ENCODE measurements at places on chromosomes 11 and 22.

GRCh38 chr11:68798221-68798813 lies 43.4 kb downstream of the CPT1A start:
- no peak for DNase-seq

GRCh38 chr11:92969634-92970347 lies at the start of gene MTNR1B:
Gene MTNR1B, plus strand, starts transcription at chr11:92969651. Its CDS starts 75 bp downstream, at chr11:92969726.
- DNase-seq: no peak

DNA sequence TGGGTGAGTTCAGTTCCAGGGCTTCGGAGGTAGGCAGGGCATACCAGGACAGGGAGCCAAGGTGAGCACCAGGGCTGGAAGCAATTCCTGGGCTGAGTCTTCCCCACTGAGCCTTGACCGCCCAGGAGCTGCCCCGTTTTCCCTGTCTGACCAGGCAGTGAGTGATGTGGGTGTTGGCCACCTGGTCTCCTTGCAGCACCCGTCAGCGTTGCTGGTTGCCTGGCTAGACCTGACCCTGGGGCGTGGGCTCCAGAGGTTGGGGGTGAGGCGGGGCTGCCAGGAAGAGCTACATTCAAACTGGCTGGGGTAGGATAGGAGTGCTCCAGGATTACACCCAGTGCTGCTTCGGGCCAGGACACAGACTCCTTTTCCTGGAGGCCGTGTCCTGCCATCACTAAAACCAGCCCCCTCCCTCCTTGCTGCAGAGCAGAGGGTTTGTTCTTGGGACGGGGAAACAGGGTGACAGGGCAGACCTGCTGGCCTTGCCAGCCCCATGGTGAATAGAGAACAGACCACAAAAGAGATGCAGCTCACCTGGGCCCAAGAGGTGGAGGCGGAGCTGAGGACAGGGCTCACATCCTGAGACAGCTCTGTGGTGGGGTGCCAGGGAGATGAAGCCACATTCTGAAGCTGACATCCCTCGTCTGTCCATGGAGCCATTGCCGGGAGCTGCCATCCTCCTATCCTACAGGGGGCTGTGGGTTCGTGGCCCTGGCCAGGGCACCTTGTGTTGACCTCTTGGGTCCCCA lies 14.2 kb downstream of the INCENP start:
- no peak for DNase-seq

DNA sequence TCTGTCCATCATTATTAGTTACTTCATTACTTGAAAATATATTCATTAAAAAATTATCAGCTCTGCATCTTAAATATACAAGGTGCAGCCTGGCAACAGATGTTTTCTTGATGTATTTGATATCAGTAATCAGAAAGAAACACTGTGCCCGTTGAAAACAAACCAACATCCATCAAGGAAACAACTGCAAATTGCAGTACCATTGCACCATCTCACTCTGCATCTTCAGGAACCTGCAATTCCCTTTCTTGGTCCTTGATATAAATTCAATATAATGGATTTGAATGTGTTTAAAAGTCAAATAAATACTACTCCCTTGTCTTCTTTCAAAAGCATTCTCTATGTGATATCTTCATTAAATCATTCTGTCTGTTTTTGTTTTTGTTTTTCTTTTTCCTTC lies 1131.2 kb downstream of the FAM181B start:
- DNase-seq: no peak

DNA sequence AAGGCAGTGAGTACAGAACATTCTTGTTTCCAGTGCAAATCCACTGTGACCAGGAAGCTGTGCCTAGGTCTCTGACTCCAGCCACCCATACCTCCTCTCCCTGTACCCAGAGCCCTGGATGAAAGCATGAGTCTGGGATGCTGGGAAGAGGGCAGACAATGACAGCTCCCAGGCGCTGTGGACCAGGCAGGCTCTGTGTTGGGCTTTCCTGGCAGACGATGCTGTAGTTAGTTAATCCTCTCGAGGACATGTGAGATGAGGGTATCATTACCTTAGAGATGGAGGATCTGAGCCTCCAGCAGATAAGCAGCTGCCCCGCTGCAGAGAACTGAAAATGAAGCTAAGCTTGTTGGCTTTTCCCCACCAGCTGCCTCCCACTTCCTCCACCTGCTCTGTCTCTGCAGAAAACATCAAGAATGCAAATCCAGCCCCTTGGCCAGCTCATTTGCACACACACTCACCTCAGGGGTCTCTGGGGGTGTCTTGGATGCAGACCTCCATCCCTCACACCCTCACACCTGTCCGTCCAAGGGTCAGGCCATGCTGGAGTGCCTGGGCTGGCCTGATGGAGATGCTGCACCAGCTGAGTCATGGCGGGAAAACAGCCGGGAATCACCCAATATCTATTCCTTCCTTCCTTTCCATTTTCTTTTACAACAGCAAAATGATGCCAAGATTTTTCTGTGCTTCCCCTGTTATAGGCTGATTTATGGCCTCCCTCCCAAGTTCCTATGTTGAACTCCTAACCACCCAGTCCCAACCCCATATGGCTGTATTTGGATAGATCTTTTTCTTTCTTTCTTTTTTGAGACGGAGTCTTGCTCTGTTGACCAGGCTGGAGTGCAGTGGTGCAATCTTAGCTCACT lies 94.9 kb upstream of the SEPTIN5 start:
- no peak for DNase-seq

- peak; percentile 50 for DNase-seq
Observed at GRCh38 chr22:50526108-50526833, 873 bp upstream of the SCO2 start.

DNA sequence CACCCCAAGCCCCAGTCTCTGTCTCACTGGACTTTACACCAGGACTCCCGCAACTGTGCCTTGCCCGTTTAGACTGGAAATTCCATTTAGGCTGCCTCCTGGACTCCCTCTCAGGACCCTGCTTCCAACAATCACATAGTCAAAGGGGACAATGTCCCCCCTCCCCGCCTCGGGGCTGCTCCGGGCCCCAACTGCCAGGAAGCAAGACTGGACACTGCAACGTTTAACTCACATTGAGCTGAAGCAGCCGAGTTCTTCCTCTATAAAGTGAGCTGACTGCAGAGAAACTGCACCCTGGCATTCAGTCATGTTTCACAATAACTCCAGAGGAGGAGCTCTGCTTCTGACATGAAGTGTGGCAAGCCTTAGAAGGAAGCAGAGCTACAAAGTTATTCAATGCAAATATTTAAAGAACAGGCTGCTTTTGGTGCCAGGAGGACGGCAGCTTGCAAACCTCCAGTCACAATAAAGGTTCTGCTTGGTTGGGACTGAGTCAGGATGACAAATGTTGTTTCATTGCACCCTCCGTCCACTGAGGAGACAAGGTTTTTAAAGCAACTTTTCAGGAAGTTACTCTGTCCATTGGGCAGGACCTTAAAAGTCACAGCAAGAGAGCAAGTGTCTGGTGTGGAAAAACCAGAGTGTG lies 19.9 kb downstream of the PACSIN2 start:
- no peak for DNase-seq

DNA sequence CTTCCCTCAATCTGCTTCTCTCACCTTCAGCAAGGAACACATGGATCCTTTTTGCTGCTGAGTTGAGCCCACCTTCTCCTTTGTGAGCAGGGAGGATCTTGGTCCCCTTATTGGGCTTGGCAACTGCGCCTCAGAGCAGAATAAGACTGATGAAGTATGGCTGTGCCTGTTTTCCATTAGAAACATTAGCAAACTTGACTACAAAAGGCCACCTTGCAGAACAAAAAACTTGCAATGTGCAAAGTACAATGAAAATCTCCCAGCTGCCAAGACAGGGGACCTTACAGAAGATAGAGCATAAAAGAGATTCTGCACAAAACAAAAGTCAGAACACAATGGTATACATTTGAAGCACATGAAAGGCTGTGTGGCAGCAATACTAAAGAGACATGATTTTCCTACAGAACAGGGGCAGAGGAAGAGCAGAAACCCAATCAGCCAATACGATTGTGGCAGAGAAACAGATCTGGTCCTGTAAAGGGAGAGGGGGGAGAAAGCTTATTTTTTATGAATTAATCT lies 173.5 kb upstream of the SNX19 start:
- no peak for DNase-seq

DNA sequence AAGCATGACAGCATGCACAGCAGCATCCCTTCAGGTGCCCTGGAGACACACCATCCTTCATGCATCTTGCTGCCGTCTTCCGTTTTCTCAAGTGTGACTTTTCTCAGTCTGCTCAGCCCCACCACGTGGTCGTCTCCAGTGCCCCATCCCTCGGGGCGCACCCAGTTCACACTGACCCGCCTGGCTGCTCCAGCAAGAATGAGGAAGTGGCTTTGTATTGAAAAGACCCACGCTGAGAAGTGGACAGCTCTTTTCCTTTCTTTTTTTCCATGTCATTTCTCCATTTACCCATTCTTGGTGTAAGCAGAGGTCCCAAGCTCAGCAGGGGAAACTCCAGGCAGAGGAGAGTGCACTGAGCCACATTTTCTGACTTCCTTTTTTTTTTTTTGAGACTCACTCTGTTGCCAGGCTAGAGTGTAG lies 14.5 kb downstream of the SERPINH1 start:
- no peak for DNase-seq

GRCh38 chr22:22896601-22897000 lies 9.0 kb downstream of the IGLL5 start:
- DNase-seq: no peak

DNA sequence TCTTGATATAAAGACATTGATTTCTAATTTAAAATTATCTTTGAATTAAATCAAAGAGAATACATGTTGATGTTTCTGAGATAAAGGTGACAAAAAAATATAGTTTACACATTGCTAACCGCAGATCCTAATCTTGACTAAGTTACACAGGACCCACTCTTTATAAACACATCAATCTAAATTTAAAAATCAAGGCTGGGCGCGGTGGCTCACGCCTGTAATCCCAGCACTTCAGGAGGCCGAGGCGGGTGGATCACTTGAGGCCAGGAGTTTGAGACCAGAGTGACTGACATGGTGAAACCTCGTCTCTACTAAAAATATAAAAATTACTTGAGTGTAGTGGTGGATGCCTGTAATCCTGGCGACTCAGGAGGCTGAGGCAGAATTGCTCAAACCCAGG lies 1.9 kb downstream of the ARFGAP3 start:
- no peak for DNase-seq

- DNase-seq: no peak
Observed at GRCh38 chr11:15045891-15046290, 27.5 kb upstream of the CALCB start.

DNA sequence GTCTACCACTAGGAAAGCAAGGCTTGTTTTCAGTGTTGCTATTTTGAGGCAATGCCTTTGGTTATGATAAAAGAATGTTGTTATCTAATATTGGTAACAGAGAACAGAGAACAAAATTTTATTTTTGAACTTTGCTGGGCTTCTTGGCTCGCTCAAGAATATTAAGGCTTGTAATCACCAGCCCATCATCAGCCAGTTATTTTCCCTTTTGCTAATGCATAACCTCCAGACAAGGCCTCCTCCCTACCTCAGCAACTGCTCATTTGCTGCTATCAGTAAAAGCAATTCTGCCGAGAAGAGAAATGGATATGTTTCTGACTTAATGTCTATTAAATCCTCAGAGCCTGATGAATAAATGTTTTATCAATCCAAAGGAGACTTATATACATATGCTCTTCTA lies 8.9 kb downstream of the MTMR2 start:
- no peak for DNase-seq

GRCh38 chr11:70489276-70489675 lies 90.9 kb downstream of the CTTN start:
- no peak for DNase-seq

- no peak for DNase-seq
Observed at GRCh38 chr11:111010391-111011274, 234.9 kb upstream of the POU2AF2 start.

- no peak for DNase-seq
Observed at GRCh38 chr11:10920205-10920604, 62.4 kb upstream of the ZBED5 start.

DNA sequence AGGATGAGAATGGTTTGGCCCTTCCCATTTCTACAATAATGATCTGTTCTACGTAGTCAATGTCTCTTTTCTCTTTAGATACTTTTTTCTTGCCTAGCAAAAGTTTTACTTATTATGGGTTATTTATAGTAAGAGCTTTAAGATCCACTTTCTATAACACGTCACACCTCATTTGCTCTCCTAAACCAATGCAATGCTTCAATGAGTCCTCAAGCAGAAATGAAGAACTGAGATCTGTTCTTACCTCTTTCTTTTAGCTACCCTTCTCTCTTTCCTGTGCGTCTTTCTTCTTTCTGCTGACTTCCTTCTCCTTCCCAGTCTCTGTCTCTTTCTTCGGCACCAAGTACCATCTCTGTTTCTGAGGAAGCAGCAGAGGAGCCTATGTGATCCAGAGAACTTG lies 61.8 kb downstream of the SNX19 start:
- DNase-seq: no peak

GRCh38 chr22:50696799-50697561 lies 24.4 kb downstream of the SHANK3 start:
- no peak for DNase-seq

DNA sequence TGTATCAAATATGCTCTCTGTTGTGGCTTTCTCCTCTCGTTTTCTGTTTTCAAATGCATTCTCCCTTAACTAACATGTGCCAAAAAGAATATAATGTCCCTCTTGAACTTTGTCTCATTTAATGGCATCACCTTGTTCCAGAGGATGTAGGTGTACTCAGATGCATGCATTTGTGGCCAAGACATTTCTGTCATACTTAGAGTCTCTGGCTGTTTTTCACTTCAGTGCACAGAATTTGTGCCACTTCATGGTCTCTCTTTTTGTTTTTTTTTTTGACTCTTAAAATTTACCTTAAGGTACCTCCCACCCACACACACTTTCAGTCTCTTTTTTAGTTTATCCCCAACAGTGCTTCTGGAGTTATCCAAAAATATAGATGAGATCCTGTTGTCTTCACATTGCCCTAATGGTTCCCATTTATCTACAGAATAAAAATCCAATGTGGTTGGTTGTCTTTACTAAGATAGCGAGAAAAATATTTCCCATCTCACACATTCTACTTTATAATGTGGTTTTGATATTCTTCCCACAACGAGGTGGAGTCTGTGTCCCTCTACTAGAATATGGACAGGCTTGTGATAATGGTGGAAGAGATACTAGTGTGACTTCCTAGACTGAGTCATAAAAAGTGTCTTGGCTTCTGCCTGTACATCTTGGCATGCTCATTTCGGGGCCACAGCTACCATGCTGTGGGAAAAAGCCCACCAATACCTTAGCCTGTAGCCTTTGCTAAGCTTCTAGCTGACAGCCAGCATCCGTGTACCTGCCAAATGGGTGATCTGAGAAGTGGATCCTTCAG lies 125.8 kb downstream of the DDX10 start:
- DNase-seq: no peak

DNA sequence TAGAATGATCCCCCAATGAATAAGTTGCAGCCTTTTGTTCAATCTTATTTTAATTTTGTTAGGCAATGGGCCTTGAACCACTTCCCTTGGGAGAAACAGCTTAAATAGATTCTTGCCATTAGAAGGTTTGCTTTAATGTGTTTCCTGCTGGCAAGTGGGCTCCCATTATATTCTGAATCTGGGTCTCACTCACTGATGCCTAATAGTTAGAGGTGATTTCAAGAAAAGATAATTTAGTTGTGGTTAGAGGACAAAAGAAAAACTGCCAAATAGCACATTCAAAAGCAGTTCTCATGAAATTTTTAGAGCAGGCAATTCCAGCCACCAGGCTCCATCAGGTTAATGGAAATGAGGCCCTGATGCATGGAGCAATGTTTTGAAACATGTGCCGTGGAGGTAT lies 362.6 kb upstream of the CHORDC1 start:
- no peak for DNase-seq

GRCh38 chr11:9274499-9275258 lies 9.5 kb upstream of the DENND5A start:
- DNase-seq: no peak

All from stimulated activated CD8-positive, alpha-beta memory T cell treated with anti-CD3 and anti-CD28 coated beads, Interleukin-4, amount 100 ng/mL, for 1 hour (primary cell).